ENCODE measurements at places on chromosomes 2 and 18.

DNA sequence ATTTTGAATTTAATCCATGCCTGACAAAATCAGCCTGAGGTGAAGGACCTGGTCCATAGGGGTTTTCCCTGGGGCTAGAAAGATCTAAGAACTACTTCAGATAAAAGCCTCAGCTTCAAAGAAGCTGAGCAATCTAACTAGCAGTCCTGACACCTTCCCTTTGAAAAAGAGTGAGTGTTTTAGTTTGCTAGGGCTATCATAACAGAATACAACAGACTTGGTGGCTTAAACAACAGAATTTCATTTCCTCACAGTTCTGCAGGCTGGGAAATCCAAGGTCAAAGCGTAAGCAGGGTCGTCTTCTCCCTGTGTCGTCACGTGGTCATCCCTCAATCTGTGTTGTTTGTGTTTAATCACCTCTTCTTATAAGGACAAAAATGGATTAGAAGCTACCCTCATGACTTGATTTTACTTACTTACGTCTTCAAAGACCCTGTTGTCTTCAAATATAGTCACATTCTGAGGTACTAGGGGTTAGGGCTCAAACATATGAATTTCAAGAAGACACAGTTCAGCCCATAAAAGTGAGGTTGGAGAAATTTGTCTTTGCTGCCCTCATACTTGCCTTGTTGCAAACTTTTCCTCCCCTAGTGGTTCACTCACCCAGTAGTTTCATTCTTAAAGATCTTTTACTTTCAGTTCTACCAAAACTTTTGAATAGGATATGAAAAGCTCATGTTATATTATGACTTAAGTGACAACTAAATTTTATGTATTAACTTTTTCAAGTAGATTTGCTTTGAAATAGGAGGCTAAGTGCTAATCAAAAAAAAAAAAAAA lies 673.8 kb downstream of the ARHGAP15 start:
- no peaks in the 10 kb centered on the region for H3K36me3 ChIP-seq
- peak overlapping the region; percentile 28 for H3K27ac ChIP-seq
- no peak for DNase-seq
- H3K27me3 ChIP-seq = peaks cover 3% of the 10 kb centered on the region
- no peak overlapping the region for H3K4me3 ChIP-seq

DNA sequence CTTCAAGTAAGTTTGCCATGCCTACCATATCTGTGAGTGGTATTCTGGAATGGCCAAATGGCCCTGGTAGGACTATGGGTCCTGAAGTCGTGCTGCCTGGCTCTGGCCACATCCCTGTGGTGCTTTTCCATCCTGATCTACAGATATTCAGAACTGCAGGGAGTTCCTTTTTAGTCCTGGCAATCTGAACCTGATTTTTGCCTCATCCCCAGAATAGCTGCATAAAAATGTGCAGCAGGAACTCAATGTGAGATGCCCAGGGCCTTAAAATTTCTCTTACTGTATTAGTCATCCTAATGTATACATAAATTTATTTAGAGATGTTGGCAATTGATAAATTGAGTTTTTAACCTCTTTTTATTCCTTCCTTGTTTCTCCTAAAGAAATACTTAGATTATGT lies 5.3 kb downstream of the SERPINB13 start:
- no peaks in the 10 kb centered on the region for H3K36me3 ChIP-seq
- H3K27ac ChIP-seq = no peak overlapping the region
- no peak overlapping the region for H3K4me3 ChIP-seq
- no peaks in the 10 kb centered on the region for H3K4me1 ChIP-seq
- no peaks in the 10 kb centered on the region for H3K27me3 ChIP-seq
- DNase-seq = no peak

DNA sequence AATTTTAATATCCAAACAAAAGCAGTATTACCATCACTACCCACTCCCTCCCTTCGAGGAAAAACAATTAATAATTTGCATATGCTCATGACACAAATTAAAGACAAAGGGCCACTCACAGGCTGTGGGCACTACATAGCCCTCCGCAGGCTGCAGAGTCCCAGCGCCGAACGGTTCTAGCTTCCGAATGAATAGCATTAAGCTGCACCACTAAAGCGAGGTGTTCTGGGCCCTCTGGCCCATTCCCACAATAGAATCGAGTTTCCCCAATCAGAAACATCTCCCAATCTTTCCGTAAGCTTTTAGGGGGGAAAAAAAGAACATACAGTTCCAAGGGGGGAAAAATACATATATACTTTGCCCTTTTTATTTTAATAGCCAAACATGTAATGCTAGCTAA lies 14.5 kb upstream of the SIX3 start:
- H3K27me3 ChIP-seq = peaks cover 72% of the 10 kb centered on the region
- H3K4me3 ChIP-seq = no peak overlapping the region
- peaks cover 12% of the 10 kb centered on the region for H3K4me1 ChIP-seq

DNA sequence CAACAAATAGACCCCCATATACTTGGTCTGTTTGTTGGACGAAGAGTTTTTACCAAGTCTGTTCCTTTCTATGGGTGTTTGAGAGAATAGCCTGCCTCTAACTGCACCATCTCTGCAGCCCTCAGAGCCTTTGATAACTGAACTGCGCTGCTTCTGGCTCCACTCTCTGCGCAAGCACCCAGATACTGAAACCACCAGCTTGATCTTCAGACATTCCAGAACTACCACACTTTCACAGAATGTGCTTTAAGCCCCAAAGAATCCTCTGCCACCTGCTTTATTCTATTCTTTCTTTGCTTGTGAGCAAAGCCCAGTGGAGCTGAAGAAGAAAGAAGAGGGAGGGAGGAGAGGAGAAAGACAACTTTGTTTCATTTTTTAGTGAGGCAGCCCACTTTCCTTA lies 380.7 kb downstream of the BCL11A start:
- H3K36me3 ChIP-seq = no peaks in the 10 kb centered on the region
- DNase-seq = no peak
- no peak overlapping the region for H3K27ac ChIP-seq
- H3K4me1 ChIP-seq = no peaks in the 10 kb centered on the region
- H3K4me3 ChIP-seq = no peak overlapping the region

DNA sequence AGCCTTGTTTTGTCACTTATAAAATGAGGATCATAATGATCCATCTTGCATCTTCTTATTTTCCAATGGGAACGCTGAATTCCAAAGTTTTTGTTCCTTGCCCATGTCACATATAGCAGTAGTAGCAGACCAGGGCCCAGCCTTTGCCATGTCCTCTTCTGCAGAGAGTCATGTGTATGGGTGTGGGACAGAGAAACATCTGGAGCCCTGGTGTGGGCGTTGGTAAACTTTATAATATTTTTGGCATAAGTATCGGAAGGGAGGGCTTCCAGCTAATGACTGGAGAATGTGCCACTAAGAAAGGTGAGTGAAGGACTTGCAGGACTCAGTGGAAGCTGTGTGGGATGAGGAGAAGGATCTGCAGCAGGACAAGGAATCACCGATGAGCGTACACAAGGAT lies 157.2 kb downstream of the NCKAP5 start:
- no peaks in the 10 kb centered on the region for H3K27me3 ChIP-seq
- no peak overlapping the region for H3K27ac ChIP-seq
- H3K4me1 ChIP-seq = no peaks in the 10 kb centered on the region
- no peaks in the 10 kb centered on the region for H3K36me3 ChIP-seq

GRCh38 chr2:69214898-69215297 lies 172.1 kb downstream of the GFPT1 start:
- peaks cover 2% of the 10 kb centered on the region for H3K27me3 ChIP-seq
- no peak for DNase-seq
- no peak overlapping the region for H3K4me3 ChIP-seq
- H3K36me3 ChIP-seq = no peaks in the 10 kb centered on the region
- no peak overlapping the region for H3K27ac ChIP-seq
- H3K4me1 ChIP-seq = no peaks in the 10 kb centered on the region

- no peak for DNase-seq
- no peak overlapping the region for H3K27ac ChIP-seq
- no peaks in the 10 kb centered on the region for H3K36me3 ChIP-seq
- H3K4me3 ChIP-seq = no peak overlapping the region
- H3K4me1 ChIP-seq = no peaks in the 10 kb centered on the region
- no peaks in the 10 kb centered on the region for H3K27me3 ChIP-seq
Measured at GRCh38 chr2:16404551-16405300, 260.9 kb downstream of the CYRIA start.

DNA sequence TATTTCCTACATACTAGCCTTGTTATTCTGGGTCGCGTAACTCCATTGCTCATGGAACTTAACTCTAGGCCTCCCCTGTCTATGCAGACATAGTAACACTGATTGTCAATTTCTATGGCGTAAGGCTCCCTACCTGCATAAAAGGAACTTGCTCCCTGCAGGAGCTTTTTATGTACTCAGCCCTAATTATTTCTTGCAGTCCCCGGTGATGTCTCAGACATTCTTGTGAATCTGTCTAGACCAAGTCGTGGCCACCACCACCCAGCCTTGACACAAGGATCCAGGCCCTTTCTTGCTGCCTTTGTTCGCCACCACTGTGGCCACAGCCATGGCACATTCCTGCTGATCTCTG lies 189.5 kb upstream of the CTAGE1 start:
- no peaks in the 10 kb centered on the region for H3K4me1 ChIP-seq
- H3K36me3 ChIP-seq = no peaks in the 10 kb centered on the region

DNA sequence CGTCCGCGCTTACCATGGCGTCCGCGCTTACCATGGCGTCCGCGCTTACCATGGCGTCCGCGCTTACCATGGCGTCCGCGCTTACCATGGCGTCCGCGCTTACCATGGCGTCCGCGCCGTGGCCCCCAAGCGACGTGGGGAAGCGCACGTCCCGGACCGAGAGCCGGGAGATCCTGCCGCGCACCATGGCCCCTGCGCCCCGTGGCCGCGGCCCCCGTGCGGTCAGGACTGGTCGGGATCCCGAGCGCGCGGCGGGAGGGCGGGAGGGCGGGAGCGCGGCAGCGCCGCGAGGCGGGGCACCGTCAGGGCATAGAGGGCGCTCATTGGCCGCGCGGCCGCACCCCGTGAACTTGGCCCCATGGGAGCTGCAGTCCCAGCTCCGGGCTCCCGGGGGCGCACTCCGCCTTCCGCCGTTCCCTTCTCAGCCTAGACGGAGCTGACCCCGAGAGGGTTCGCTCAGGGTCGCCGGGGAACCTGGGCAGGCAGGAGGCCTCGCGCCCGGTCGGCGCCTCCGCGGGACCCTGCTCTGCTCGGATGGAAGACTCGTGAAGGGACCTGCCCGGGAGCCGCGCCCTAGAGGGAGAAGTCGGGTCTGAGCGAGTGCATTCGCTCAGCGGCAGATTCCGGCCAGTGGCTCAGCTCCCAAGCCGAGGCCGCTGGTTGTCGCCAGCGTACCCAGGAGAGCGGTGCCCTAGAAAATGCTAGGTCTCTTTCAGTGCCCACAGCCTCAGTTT lies at the start of gene ENOSF1:
Gene ENOSF1, minus strand, starts transcription at position 230 of the 734 bp plus-strand sequence. Its CDS starts 43 bp downstream, at position 187.
- H3K27ac ChIP-seq = peak within 1 kb of the TSS; percentile 93
- peak within 1 kb of the TSS; percentile 88 for H3K4me3 ChIP-seq
- no peaks in the 10 kb centered on the region for H3K27me3 ChIP-seq
- DNase-seq = peak; percentile 88
- peaks cover 30% of the 10 kb centered on the region for H3K36me3 ChIP-seq

GRCh38 chr2:29920631-29921559 lies 491 bp downstream of the ALK start:
- no peak overlapping the region for H3K27ac ChIP-seq
- H3K4me3 ChIP-seq = no peak overlapping the region
- peaks cover 46% of the 10 kb centered on the region for H3K27me3 ChIP-seq
- no peaks in the 10 kb centered on the region for H3K4me1 ChIP-seq
- H3K36me3 ChIP-seq = no peaks in the 10 kb centered on the region

GRCh38 chr18:26425148-26425531 lies 123.2 kb downstream of the KCTD1 start:
- no peaks in the 10 kb centered on the region for H3K36me3 ChIP-seq
- no peak overlapping the region for H3K27ac ChIP-seq
- H3K4me3 ChIP-seq = no peak overlapping the region
- H3K27me3 ChIP-seq = peaks cover 2% of the 10 kb centered on the region
- H3K4me1 ChIP-seq = no peaks in the 10 kb centered on the region

- no peaks in the 10 kb centered on the region for H3K27me3 ChIP-seq
- no peaks in the 10 kb centered on the region for H3K36me3 ChIP-seq
- no peak overlapping the region for H3K27ac ChIP-seq
Measured at GRCh38 chr2:4134551-4135550, 431.5 kb downstream of the DCDC2C start.

DNA sequence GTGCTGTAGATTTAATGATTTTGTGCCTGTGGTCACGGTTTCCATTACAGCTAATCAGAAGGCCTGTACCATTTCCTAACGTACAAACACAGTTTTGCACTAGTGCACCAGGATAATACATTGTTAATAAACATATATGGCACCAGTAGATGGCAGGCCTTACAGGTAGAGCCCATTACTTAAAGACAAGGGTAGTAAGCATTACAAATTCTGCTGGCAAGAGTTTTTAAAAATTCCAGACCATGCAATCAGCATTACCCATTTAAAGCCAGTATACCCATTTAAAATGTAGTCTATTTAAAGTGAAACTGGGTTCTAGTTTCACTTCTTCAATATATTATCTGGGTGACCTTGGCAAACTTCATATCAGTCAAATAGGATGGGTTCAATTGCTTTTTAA lies 224.2 kb downstream of the NUP35 start:
- H3K36me3 ChIP-seq = no peaks in the 10 kb centered on the region
- no peak overlapping the region for H3K27ac ChIP-seq
- H3K4me1 ChIP-seq = no peaks in the 10 kb centered on the region
- DNase-seq = no peak

GRCh38 chr2:88554189-88554588 lies 73.1 kb downstream of the EIF2AK3 start:
- H3K4me3 ChIP-seq = no peak overlapping the region
- no peak for DNase-seq
- no peak overlapping the region for H3K27ac ChIP-seq
- peaks cover 16% of the 10 kb centered on the region for H3K27me3 ChIP-seq
- peaks cover 11% of the 10 kb centered on the region for H3K36me3 ChIP-seq

DNA sequence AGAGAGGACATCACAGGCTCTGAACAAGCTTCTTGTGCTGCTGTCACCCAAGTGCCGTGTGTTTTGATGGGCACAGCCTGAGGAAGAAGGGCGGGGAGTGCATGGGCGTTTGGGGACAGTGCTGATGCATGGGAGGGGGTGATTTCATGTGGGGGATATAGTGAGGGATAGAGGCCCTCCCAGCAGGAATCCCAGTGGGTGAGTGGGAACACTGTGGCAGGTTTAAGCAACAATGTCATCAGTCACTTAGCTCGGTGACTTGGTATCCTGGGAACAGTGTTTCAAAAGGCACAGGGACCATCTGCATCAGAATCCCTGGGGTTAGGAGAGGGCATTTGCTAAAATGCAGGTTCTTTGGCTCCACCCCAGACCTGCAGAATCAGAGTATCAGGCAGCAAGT lies 609 bp downstream of the SIGLEC15 start:
- peaks cover 20% of the 10 kb centered on the region for H3K27me3 ChIP-seq
- H3K36me3 ChIP-seq = no peaks in the 10 kb centered on the region
- DNase-seq = no peak
- H3K4me3 ChIP-seq = no peak overlapping the region
- H3K27ac ChIP-seq = peak overlapping the region; percentile 55

DNA sequence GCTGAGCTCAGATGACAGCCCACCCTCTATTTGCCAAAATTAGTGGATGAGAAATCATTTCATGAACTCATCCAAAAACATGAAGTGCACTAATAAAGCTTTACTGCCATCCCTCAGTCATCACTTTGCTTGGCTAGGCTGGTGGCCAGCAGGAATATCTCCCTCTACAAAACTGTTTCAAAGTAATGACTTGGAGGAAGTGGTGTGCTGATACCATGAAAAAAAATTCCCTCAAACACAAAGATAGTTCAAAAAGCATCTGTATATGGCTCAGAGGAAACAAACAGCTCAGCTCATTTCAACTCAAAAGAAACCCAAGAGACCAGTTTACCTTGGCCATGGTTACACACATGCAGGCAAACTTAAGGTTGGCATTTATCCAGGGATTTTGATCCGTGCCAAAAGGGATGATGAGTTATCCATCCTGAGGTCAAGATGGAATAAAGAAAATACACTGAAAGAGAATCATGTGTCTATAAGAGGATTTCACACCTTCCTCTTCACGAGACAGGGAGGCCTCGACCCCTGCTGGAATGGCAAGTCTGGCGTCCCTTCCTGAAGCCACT lies 18.4 kb upstream of the WIPF1 start:
- no peaks in the 10 kb centered on the region for H3K27me3 ChIP-seq
- H3K4me3 ChIP-seq = peak overlapping the region; percentile 19
- H3K36me3 ChIP-seq = peaks cover 76% of the 10 kb centered on the region

All from activated CD8-positive, alpha-beta T cell treated with anti-CD3 and anti-CD28 coated beads, Interleukin-2, amount 10 ng/mL, durations not matched to agents 7 days and 5 days (primary cell).